ENCODE measurements at places on chromosomes 2 and 18.

DNA sequence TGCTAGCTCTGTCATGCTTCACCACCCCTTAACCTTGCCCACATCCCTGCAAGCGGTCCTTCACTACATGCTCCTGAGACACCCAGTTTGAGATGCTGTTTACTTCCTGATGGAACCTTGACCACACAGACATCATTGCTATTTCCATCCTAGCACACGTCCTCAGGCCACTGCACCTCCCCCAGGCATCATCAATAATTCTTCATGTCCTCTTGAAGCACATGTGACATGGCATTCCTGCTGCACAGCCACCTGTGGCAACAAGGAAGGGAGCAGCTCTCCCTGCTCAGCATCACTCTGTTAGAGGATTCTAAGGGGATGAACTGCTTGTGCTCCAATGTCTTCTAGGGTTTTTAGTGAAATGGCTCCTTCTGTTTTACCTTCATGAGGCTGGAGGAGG, 26.1 kb upstream of the ST3GAL5 start:
- no peak for DNase-seq

GRCh38 chr2:84055816-84056215, 403.3 kb downstream of the SUCLG1 start:
- no peak for DNase-seq

DNA sequence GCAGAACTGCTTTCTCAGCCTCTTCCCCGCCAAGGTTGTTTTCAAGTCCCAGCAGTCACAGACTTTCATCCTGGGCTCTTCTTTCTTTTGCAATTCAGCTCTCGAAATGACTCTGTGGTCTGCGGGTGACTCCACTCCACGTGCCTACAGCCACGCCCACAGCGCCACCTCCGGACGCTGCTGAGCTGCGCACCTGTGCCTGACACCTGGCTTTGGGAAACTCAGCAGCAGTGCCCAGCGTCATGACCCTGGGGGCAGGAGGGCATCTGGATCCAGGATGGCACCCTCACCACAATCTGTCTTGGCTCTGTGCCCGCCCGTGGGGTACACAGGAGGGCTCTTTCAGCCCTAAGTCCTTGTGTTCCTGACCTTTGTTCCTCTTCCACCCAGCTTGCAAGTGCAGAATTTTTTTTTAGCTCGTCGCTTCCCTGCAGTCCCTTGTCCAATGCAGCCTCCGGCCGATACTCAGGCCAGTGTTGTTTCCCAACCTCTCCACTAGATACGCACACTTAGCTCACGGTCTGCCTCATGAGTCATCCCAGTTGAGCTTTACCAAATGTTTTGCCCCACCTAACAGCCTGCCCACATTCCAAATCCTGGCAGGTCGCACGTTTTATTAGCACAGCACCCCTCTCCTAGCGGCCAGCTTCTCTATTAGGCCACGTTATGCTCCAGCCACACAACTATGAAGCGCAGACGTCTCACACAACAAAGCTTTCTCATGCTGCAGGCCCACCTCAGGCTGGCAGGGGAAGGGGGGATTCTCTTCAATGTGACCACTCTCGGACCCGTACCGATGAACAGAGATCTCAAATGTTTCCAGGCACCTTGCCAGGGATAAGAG, 6.5 kb upstream of the CAPN10 start:
- peak; percentile 90 for DNase-seq

GRCh38 chr18:44973282-44973681, 292.6 kb downstream of the SETBP1 start:
- no peak for DNase-seq

DNA sequence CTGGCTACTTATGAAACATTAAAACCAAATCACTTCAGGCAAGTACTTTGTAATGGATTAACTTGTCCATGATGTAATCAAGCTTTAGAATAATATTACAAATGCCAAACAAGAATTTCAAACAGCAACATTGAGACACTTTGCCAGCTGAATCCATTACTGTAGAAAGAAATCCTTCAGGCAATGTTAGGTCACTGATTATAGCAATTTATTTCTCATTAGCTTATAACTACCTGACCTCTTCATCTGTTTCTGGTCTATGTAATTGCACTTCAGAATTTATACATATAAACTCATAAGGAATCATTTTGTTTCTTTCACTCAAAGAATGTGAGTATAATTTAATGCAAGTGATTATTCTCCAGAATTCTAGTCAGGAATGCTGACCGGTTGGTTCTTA, 692.6 kb upstream of the TMEFF2 start:
- DNase-seq = no peak

DNA sequence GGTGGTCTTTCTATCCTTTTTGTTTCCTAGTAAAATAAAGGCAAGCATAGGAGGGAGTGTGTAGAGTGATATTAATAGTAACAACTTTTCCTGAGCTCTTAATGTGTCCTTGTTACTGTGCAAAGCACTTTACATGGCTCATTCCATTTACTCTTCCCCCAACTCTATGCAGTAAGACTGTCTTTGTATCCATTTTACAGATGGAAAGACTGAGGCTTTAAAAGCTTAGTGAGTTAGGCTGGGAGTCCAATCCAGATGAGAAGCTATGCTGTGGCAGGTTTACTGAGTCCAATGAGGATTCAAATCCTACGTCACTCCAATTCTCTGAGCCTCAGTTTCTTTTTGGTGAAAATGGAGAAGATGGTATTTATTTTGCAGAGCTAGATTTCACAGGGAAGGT, 77.4 kb downstream of the NRP2 start:
- DNase-seq = no peak

- no peak for DNase-seq
Observed at GRCh38 chr2:3654011-3654410, 4.0 kb upstream of the ALLC start.

- peak; percentile 65 for DNase-seq
Observed at GRCh38 chr2:142878031-142878678, 691 bp downstream of the KYNU start.

GRCh38 chr2:50956886-50957285, 75.0 kb downstream of the NRXN1 start:
- no peak for DNase-seq

GRCh38 chr2:182917924-182918323, 51.5 kb upstream of the FRZB start:
- DNase-seq = no peak

DNA sequence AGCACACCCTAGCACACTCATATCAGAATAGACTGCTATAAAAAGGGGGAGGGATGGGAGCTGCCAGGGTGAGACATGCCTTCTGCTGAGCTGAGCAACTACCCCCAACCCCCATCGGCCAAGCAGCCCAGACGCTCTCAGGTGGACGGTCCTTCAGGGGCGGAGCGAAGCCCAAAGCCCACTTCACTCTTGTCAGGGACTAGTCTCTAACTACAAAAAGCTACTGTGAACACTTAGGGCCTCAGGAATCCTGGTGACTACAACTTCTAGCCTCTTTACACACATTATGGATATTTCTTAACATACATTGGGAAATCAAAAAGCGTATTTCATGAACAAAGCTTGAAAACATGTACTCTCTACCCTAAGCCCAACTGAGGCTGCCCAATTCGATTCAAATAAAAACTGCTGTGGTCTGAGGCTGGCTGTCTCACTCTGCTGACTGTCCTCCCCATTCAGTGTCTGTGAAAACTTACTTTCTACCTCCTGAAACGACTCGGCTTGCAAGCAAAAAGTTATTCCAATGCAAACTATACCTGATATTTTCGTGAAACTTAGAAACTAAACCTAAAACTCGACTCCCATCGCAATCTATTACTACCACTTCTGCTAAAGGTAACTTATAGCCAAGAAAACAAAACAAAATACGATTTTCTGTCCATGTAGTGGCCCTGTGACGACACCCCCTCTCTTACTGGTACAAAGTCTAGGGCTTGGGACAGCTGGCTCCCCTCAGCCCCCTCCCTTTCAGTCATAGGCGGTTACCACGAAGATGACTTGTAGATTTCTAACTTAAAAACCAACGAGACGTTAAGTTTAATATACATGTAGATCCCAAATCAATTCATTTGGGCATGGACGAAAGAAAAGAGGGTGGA, 1.2 kb downstream of the SERTAD2 start:
- DNase-seq = no peak

DNA sequence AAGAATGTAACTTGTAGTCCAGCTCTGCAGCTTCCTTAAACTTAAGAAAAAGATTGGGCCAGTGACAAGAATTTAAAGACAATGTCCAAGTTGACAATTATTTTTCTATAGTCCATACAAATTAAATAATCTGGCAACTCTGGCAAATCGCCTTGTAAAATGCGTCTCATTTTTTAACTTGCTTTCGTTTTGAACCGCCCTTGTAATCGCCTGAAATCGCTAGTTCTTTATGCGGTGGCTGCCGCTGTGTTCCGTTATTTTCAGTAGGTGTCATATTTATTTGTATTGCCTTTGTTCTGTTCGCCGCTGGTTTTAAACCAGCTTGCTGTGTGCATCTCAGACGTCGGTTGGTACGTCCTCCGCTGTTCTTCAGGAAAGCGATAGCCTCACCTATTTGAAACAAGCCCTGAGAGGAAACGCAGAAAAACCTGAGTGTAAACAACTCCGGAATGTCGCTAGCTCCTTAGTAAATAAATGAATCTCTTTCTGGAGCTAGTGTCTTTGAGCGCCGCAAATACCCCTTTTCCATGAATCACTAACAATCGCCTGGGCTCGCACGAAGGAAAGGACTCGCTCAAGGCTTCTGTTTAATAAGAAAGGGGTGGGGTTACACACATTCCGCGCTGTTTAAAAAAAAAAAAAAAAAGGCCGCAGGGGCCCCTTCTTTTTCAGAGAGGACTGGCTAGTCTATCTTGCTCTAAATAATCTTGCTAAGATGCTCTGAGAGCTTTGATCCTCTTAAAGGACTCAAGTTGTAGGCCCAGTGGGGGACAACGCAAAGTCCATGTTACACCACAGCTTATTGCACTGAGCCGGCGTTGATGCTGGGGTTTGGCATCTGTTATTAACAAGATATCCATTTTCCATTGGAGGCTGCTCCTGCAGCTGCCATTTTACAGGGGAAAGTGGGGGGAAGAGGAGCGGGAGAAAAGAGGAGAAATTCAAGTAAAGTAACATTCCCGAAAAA, 3.0 kb downstream of the HOXD8 start:
- DNase-seq = no peak

DNA sequence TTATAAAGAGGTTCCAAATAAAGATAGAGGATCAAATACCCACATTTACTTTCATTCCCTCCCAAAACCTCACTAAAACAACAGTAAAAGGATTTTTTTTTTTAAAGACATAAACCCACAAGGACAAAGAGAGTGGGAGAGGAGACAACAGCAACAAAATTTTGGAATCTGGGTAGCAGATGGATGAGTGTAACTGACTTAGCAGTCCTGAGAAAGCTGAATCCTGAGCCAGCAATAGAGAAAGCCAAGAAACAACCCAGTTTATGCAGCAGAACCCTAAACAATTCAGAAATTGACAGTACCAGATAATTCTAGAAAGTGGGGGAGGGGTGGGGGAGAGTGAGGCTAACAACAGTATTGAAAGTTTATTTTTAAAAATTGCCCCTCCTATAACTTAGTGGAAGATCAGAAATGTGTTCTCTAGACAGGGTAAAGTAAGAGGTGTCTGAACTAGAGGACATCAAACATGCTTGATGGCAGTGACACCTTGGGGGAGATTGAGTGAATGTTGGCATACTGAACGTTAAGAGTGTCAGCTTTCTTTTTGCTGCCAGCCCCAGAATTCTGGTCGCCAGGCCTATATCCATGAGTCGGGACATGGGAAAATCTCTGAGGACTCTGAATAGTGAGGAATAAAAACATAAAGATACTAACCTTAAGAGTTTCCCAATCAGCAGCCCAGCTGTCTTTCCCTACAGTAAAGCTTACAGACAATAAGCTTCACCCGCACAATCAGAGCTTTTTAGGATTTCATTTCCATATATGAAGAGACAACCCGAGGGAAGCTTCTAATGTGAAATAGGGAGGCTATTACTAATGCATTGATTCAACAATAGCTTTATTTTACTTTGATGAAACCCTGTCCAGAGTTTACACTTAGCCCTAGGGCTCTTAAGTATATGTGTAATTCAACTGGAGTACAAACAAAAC, 128.0 kb upstream of the ALPP start:
- DNase-seq = no peak

DNA sequence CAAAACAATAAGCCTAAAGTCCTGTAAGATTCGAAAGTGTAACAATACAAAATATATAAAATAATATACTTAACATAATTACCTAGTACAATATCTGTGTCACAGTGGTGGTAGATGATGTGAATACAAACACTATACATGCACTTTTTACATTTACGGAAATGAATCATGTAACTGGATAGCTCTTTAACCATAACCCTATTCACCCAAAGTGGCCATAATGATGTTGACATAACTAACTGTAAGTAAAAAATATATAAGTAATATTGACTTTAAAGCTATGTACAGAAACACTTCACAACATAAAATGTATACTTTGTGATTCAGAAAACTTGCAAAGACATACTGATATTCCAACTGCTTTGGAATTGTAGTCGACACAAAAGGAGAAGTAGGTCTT, 616.9 kb upstream of the SLC8A1 start:
- no peak for DNase-seq

- DNase-seq = no peak
Observed at GRCh38 chr2:175136334-175137215, 31.4 kb downstream of the ATF2 start.

DNA sequence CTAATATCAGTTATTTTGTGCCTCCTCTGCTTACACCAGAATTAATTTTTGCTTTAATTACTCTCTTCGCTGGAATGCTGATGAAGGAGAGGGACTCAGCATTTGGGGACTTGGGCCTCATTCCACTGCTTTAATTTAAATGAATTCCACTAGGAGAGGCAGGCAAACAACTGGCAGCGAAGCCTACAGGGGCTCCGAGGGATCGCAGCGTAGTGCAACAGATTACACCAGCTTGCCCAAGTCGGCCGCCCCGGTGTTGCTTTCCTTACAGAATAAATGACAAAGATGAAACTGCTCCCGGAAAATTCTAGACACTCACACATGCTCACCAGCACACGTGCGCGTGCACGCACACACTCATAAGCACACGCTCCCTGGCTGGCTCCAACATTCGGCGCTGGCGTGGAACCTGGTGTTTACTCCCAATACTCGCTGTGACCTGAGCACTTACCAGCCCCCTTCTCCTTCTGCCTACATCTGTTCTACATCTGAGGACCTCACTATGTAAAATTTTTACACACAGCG, 175.4 kb downstream of the ZNF521 start:
- DNase-seq = no peak

DNA sequence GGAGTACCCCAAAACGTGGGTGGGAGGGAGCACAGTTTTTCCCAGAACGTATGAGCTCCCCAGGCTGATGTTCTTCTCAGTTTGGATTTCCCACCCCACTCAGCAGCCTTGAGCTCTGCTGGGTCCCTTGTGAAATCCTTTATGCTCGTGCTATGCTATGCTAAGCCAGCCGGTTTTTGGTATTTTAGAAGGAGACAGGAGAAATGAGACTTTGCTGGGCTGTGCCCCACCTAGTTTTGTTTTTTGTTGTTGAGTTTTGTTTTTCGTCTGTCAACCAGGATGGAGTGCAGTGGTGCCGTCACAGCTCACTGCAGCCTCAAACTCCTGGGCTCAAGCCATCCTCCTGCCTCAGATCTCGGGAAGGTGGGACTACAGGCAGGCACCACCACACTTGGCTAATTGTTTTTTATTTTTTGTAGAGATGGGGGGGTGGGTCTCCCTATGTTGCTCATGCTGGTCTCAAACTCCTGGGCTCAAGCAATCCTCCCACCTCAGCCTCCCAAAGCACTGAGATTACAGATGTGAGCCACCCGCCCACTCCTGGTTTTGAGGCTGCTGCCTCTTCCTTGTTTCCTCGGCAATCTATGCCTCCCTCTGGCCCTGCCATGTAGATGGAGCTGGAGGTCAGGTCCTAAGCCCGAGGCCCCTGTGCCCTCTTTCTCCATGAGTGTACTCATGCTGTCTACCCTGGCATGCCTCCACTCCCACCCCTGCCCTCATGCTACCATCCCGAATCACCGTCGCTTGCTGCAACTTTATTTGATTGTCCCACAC, 17.5 kb upstream of the MGAT4A start:
- no peak for DNase-seq

- no peak for DNase-seq
Observed at GRCh38 chr2:104793966-104794365, 59.9 kb upstream of the POU3F3 start.
